ENCODE measurements at places on chromosomes 6 and 20.
A peak's percentile ranks its signal among the peaks of the same experiment; 100 is the strongest.

DNA sequence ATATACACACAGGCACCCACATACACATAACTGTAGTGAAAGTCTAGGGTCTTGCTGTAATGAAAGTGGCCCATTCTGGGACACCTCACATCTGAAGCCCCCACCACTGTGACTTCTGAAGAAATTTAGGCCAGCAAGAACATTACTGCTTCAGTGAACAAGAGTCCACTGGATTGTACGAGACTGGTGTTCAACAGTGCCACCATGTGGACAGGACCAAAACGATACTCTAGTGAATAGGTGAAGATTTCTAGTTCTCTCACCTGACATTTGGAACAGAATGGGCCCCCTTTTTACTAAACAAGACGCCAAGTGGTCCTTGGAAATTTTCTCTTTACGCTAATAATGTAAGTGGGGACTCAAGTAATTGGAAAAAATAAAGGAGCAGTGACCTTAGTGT lies 156.9 kb downstream of the MAFB start:
- H3K27me3 ChIP-seq: peaks cover 3% of the 10 kb centered on the region
- no peak overlapping the region for H3K4me3 ChIP-seq
- H3K4me1 ChIP-seq: peaks cover 4% of the 10 kb centered on the region
- peak; percentile 63 for DNase-seq
- H3K36me3 ChIP-seq: peaks cover 8% of the 10 kb centered on the region

DNA sequence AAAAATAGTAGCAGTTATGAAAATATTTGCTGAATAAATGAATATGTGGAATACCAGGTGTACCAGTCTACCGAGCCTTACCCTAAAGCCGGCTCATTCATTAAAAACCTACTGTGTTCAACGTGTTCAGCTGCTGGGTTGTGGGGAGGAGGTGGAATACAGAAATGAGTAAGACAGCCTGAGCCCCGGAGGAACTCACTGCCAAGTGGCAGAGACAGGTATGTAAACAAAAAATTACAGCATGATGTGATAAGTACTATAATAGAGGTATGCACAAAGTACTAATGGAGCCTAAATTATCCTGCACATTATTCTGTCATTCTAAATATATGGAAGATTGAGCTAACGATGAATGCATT lies 6.8 kb upstream of the ADTRP start:
- H3K27ac ChIP-seq: no peak overlapping the region
- H3K4me1 ChIP-seq: no peaks in the 10 kb centered on the region
- no peak overlapping the region for H3K4me3 ChIP-seq
- H3K27me3 ChIP-seq: no peaks in the 10 kb centered on the region
- H3K36me3 ChIP-seq: no peaks in the 10 kb centered on the region

- no peak for DNase-seq
- no peak overlapping the region for H3K27ac ChIP-seq
- peaks cover 85% of the 10 kb centered on the region for H3K36me3 ChIP-seq
- H3K4me3 ChIP-seq: no peak overlapping the region
- no peaks in the 10 kb centered on the region for H3K4me1 ChIP-seq
- no peaks in the 10 kb centered on the region for H3K27me3 ChIP-seq
Measured at GRCh38 chr6:28907394-28907793, 16.4 kb downstream of the TRIM27 start.

GRCh38 chr6:35034411-35035191 lies 106.5 kb downstream of the TCP11 start:
- no peaks in the 10 kb centered on the region for H3K27me3 ChIP-seq
- no peak overlapping the region for H3K4me3 ChIP-seq
- H3K4me1 ChIP-seq: peaks cover 56% of the 10 kb centered on the region
- DNase-seq: no peak
- H3K27ac ChIP-seq: no peak overlapping the region
- H3K36me3 ChIP-seq: peaks cover 2% of the 10 kb centered on the region

DNA sequence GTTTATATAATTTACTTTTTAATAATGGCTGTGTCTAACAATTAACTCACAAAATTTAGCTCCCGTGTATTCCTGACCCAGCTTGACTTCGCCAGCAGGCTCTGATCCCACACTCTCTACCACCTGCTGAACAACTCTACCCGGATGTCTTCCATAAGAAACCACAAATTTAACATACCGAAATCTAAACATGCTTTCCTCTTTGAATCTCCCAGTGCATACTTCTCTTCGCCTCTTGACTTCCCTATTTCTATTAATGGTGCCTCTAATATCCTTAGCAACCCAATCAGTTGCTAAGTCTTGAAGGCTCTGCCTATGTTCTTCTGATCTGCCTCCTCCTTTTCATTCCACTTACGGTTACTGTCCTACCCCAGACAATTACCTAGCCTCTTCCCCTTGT lies 4.6 kb upstream of the MYB start:
- H3K27ac ChIP-seq: no peak overlapping the region
- no peak for DNase-seq
- H3K4me3 ChIP-seq: no peak overlapping the region

- H3K4me1 ChIP-seq: peaks cover 16% of the 10 kb centered on the region
- H3K36me3 ChIP-seq: no peaks in the 10 kb centered on the region
- DNase-seq: no peak
- H3K4me3 ChIP-seq: no peak overlapping the region
- H3K27me3 ChIP-seq: no peaks in the 10 kb centered on the region
- no peak overlapping the region for H3K27ac ChIP-seq
Measured at GRCh38 chr6:37904590-37904989, 85.1 kb downstream of the ZFAND3 start.

- no peak overlapping the region for H3K4me3 ChIP-seq
- no peak for DNase-seq
- no peak overlapping the region for H3K27ac ChIP-seq
- H3K27me3 ChIP-seq: no peaks in the 10 kb centered on the region
Measured at GRCh38 chr6:146090474-146090873, 61.6 kb downstream of the GRM1 start.

DNA sequence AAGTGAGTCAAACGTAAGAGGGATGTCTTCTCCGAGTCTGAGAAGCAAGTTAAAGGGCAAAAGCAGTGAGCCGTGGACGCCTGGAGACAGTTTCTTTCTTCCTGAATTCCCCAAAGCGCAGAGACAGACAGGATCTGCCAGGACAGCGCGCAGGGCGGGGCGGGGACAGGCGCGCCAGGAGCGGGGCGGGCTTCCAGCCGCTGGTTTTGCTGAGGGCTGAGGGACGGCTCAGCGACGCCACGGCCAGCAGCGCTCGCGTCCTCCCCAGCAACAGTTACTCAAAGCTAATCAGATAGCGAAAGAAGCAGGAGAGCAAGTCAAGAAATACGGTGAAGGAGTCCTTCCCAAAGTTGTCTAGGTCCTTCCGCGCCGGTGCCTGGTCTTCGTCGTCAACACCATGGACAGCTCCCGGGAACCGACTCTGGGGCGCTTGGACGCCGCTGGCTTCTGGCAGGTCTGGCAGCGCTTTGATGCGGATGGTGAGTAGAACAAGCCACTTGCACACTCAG lies at the start of gene SCGN:
Gene SCGN (plus strand): TSS at position 209 of the 509 bp plus-strand sequence. CDS start 189 bp downstream, at position 398.
- peak; percentile 85 for DNase-seq
- no peak within 1 kb of the TSS for H3K27ac ChIP-seq
- peak within 1 kb of the TSS; percentile 68 for H3K4me3 ChIP-seq
- H3K36me3 ChIP-seq: no peaks in the 10 kb centered on the region
- H3K4me1 ChIP-seq: peaks cover 20% of the 10 kb centered on the region

- H3K36me3 ChIP-seq: no peaks in the 10 kb centered on the region
- no peaks in the 10 kb centered on the region for H3K27me3 ChIP-seq
- no peaks in the 10 kb centered on the region for H3K4me1 ChIP-seq
- no peak overlapping the region for H3K4me3 ChIP-seq
- no peak overlapping the region for H3K27ac ChIP-seq
- DNase-seq: no peak
Measured at GRCh38 chr6:24472181-24472580, 17.2 kb downstream of the GPLD1 start.

GRCh38 chr6:14953836-14954235 lies 292.0 kb upstream of the JARID2 start:
- H3K4me1 ChIP-seq: 0 out of 2 replicates have a peak, but pooled peaks cover 4% of the 10 kb centered on the region
- no peak for DNase-seq
- H3K27ac ChIP-seq: no peak overlapping the region

DNA sequence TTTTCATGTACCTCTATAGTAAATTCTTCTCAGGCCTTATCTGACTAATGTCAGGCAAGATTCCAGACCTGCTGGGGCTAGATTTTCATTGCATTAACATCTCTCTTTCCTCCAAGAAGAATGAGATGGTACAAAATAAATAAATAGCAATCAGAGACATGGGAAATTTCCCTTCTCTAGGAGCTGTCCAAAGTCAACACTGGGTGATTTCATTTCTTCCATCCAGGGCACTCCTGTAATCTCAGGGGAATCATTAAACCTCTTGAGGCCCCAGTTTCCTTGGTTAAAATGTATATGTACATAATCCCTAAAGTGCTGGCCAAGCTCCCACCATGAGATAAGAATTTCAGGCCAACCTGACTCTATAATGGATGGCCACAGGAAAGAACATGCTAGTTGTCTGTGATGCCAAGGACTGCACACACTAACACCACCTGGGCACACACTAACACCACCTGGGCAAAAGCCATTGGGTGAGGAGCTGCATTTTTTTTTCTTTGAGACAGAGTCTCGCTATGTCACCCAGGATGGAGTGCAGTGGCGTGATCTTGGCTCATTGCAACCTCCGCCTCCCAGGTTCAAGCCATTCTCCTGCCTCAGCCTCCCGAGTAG lies 912 bp downstream of the IL17F start:
- no peaks in the 10 kb centered on the region for H3K4me1 ChIP-seq
- H3K27ac ChIP-seq: no peak overlapping the region
- no peak overlapping the region for H3K4me3 ChIP-seq
- H3K36me3 ChIP-seq: no peaks in the 10 kb centered on the region

- H3K4me3 ChIP-seq: no peak overlapping the region
- no peak overlapping the region for H3K27ac ChIP-seq
- no peak for DNase-seq
Measured at GRCh38 chr20:7463290-7463689, 477.0 kb downstream of the HAO1 start.

- no peak overlapping the region for H3K4me3 ChIP-seq
- H3K4me1 ChIP-seq: peaks cover 17% of the 10 kb centered on the region
- H3K27me3 ChIP-seq: peaks cover 12% of the 10 kb centered on the region
Measured at GRCh38 chr6:3499603-3500002, 42.8 kb upstream of the SLC22A23 start.

- no peak overlapping the region for H3K4me3 ChIP-seq
- H3K27ac ChIP-seq: peak overlapping the region; percentile 72
- H3K36me3 ChIP-seq: no peaks in the 10 kb centered on the region
- DNase-seq: no peak
Measured at GRCh38 chr20:50762045-50762422, 30.7 kb downstream of the PARD6B start.

DNA sequence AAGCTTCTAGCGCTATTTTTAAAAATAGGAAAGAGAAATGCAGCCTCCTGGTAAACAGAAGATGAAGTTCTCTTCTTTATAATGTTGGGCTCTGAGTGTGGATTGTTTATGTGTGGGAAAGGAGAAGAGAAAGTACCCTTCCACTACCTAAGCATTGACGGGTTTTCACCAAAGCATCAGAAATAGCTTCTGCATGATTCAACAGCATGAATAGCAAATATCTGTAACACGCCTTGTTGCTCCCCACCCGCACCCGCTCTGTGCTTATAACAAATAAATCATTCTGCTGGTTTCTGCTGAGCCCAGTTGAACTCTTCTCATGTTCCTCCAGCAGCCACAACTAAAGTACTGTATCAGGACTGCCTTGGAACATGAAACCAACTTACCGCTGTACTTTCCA lies 20.7 kb downstream of the TXLNB start:
- DNase-seq: no peak
- no peaks in the 10 kb centered on the region for H3K27me3 ChIP-seq
- H3K27ac ChIP-seq: no peak overlapping the region
- no peaks in the 10 kb centered on the region for H3K4me1 ChIP-seq

DNA sequence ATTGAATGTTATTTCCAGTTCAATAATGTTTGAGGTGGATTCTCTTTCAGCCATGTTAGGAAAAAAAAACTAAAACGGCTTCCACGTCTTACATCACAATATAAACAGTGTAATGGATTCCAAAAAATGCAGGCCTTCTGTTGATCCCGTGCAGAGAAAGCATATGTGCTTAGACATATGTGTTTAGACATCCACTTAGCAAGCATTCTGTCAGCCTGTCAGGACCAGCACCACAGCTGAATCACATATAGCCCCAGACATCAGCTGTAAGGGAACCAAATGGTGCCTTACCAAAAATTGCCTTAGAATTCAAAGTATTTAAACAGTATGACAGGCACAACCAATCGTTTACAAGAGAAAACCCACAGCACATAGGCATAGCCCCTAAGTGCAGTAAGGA lies 304.9 kb downstream of the EYA4 start:
- H3K4me3 ChIP-seq: no peak overlapping the region
- no peak for DNase-seq
- peaks cover 28% of the 10 kb centered on the region for H3K4me1 ChIP-seq
- no peaks in the 10 kb centered on the region for H3K36me3 ChIP-seq
- H3K27me3 ChIP-seq: no peaks in the 10 kb centered on the region
- H3K27ac ChIP-seq: no peak overlapping the region

- no peaks in the 10 kb centered on the region for H3K27me3 ChIP-seq
- H3K4me3 ChIP-seq: no peak overlapping the region
- no peaks in the 10 kb centered on the region for H3K4me1 ChIP-seq
- peaks cover 56% of the 10 kb centered on the region for H3K36me3 ChIP-seq
- H3K27ac ChIP-seq: no peak overlapping the region
- DNase-seq: peak; percentile 19
Measured at GRCh38 chr20:34475979-34476736, 40.1 kb upstream of the DYNLRB1 start.

GRCh38 chr20:38221119-38221589 lies 39.4 kb downstream of the KIAA1755 start:
- no peaks in the 10 kb centered on the region for H3K27me3 ChIP-seq
- no peaks in the 10 kb centered on the region for H3K36me3 ChIP-seq
- no peak overlapping the region for H3K27ac ChIP-seq
- peaks cover 2% of the 10 kb centered on the region for H3K4me1 ChIP-seq
- peak; percentile 95 for DNase-seq

- no peak overlapping the region for H3K27ac ChIP-seq
- DNase-seq: no peak
- no peaks in the 10 kb centered on the region for H3K27me3 ChIP-seq
- H3K4me3 ChIP-seq: no peak overlapping the region
Measured at GRCh38 chr20:62392621-62393334, 5.9 kb downstream of the RPS21 start.

DNA sequence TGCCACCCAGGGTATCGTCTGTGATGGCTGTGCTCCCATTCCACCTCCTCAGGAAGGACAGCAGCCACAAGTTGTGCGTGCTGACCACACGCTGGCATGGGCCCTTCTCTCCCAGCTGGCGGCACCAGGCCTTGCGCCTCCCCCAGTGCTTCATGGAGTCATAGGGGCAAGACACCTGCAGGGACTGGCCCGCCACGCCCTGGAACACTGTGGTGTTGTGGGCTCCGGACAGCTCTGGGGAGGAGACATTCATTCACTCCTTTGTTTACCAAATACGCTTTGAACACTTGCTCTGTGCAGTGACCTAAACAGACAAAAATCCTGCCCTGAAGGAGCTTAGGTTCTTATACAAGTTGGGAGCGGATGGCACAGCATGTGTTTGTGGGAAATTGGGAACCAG lies 1.5 kb downstream of the TREM2 start:
- no peaks in the 10 kb centered on the region for H3K4me1 ChIP-seq
- H3K4me3 ChIP-seq: no peak overlapping the region
- H3K27me3 ChIP-seq: peaks cover 4% of the 10 kb centered on the region
- H3K36me3 ChIP-seq: no peaks in the 10 kb centered on the region

- H3K27ac ChIP-seq: no peak overlapping the region
- DNase-seq: no peak
- no peak overlapping the region for H3K4me3 ChIP-seq
- peaks cover 43% of the 10 kb centered on the region for H3K4me1 ChIP-seq
- H3K27me3 ChIP-seq: peaks cover 4% of the 10 kb centered on the region
Measured at GRCh38 chr20:60586269-60587050, 628.2 kb downstream of the CDH26 start.

Data from WTC11 (cell line).